Pons (tissue), 1 donor: ENCODE measurements at places on chromosomes 6 and 20.

DNA sequence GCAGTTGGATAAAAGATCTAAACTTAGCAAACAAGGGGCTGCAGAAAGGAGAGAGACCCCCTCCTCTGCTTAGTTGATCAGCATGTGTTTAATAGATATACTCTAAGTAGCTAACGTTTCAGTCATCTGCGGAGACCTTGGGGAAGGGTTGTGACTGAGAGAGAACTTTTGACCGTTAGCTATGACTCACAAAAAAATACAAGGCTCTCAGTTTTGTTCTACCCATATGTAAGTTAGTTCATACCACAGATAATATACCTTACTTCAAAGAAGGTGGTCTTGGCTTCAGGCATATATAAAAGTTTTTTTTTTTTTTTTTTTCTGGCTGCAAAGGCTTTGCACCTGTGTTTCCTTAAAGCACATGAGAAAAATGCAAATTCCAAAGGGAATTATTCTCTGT is 258.9 kb downstream of the GJA1 start:
- no peak for DNase-seq

DNA sequence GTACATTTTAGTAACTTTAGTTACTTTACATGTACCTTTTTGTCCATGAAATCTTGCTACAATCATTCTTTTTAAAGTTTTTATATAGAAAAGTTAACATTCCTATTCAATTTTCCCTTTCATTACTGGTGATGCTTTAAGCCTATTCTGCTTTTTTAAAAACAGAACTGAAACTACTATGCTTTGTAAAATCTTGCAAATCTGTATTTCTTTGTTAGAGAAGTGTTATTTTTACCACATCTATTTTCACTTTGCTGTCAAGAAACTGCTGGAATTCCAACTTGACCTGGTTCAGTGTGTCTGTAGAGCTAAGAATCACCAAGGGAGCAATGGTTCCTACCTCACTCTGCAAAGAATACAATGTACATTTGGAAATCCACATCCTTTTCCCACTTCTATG is 21.8 kb upstream of the SAMD5 start:
- no peak for DNase-seq

GRCh38 chr20:35394271-35394670 is 17.5 kb downstream of the UQCC1 start:
- no peak for DNase-seq

GRCh38 chr6:159053781-159054398 is 9.1 kb upstream of the TAGAP start:
- no peak for DNase-seq

DNA sequence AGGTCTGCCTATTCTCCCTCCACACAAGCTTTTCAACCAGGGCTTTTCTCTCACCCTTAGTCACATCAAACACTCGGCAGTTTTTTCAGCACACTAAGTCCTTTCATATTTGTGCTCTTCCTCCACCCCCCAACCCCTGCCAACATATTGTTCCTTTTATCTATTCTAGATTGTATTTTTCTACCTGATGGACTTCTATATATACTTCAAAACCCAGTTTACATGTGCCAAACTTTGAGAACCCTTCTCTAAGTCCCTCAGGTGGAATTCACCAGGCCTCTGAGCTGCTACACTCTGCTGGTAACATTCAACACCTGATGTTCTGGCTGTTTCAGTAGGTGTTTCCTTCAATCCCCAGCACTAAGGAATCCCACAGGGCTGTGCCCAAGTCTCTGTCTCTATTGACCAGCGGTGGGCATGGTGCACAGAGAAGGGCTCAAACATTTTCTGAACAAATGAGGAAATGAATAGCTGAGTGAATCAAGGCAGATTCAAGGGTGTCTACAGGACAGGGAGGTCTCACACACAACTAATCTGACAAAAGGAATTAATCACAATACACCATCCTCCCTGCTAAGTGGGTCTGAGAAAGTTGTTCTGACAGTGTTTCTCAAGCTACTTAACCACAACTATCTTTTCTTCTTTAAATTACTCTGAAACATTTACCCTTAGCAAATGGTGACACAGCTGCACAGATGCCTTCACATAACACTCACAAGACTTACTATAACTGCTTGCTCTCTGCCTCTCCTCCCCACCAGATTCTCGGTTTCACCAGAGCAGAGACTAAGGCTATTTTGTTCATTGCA is 166.5 kb downstream of the TSHZ2 start:
- no peak for DNase-seq

DNA sequence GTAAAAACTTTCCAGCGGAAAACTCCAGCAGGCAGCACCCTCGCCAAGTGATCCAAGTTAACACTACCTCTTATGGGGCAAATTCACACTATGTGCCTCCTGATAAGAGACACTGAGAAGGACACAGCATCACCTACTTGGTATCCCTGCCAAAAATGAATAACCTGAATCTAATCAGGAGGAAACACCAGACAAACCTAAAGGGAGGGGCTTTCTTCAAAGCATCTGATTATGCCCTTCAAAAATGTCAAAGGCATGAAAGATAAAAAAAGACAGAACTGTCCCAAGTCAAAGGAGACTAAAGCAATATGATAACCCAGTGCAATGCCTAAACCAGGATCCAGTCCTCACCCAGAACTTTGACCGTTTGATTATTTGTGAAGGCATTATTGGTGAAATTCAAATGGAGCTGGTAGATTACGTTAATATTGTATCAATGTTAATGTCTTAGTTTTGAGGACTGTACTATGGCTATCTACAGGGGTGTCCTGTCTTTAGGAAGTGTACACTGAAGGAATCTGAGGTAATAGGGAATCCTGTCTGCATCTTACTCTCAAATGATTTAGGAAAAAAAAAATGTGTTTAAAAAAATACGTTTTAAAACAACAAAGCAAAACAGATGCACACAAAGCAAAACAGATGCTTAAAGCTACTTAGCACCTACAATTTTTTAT is 8.3 kb downstream of the TBC1D7 start:
- no peak for DNase-seq

GRCh38 chr6:48086187-48086586 is 24.8 kb downstream of the PTCHD4 start:
- DNase-seq, result no peak

DNA sequence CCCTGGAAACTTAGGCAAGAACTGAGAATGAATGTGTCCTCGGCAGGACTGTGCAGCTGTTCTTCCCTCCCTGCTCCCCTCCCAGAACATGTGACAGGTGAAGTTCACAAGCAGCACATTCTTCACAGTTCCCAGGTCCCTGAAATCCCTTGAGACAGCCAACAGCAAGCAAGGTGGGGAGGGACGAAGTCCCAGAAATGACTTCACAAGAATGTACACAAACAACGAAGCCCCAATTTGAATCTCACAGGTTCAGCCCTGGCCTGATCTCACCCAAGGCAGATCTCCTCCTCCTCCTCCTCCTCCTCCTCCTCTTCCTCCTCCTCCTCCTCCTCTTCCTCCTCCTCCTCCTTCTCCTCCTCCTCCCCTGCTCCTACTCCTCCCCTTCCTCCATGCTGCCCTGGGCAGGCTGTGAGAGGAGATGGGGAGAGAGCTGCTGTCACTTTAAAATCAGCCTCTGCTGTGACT is 32.4 kb downstream of the WRNIP1 start:
- no peak for DNase-seq

- peak; percentile 53 for DNase-seq
These were observed 636 bp downstream of the RCAN2 start for GRCh38 chr6:46490425-46491200.

DNA sequence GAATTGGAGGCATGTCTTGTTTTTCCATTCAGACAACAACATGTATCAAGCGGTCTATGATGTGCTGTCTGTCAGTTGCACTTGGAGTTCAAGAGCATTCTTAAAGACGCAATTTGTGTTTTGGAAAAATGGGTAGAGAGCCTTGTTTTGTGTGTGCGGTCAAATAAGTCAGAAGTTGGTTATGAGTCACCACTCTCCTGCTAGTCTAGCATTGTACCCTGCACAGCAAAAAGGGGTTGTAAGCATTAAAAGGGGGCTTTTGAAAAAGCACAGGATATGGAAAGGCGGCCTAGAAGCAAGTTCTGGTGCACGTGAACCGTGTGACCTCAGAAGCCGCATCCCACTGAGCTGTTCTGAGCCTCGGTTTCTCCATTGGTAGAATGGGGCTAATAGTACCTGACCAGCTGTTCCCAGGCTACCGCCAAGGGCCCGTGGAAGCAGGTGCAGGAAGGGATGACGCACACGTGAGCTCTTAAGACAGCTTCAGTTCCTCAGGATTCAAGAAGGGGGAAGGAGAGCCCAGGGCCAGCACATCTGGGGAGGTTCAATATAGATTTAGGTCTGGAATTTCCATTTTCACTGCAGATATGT is 61.6 kb upstream of the SNX9 start:
- no peak for DNase-seq

GRCh38 chr6:154792761-154793160 is 59.5 kb downstream of the SCAF8 start:
- DNase-seq, result no peak

- no peak for DNase-seq
These were observed 191.3 kb downstream of the OR2B2 start for GRCh38 chr6:27720607-27721580.

- DNase-seq, result no peak
These were observed 9.2 kb upstream of the ZBTB9 start for GRCh38 chr6:33445119-33445603.

DNA sequence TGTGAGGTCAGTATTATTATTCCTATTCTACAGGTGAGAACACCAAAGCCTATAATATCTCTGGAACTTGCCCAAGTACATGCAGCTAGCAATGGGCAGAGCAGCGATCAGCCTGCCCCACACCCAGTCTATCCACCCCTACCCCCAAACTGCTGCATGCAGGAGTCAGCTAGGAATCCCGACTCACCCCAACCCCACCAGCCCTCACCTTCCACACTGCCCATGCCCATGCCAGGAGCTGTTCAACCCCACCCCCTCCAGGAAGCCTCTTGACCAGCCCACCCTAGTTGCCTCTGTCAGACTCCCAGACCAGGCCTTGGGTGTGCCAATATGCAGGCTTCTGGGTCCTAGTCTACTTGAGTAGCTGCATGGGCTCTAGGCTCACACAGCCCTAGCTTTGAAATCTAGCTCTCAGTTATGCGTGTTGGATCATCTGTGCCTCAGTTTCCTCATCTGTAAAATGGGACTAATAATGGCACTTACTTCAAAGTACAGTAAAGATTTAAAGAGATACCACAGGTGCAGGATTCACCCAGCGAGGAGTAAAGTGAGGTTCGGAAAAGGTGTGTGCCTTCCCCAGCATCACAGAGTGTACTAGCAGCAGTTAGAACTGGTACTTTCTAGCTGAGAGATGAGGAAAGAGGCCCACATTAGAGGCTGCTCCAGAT is 173.2 kb downstream of the VEGFA start:
- no peak for DNase-seq

DNA sequence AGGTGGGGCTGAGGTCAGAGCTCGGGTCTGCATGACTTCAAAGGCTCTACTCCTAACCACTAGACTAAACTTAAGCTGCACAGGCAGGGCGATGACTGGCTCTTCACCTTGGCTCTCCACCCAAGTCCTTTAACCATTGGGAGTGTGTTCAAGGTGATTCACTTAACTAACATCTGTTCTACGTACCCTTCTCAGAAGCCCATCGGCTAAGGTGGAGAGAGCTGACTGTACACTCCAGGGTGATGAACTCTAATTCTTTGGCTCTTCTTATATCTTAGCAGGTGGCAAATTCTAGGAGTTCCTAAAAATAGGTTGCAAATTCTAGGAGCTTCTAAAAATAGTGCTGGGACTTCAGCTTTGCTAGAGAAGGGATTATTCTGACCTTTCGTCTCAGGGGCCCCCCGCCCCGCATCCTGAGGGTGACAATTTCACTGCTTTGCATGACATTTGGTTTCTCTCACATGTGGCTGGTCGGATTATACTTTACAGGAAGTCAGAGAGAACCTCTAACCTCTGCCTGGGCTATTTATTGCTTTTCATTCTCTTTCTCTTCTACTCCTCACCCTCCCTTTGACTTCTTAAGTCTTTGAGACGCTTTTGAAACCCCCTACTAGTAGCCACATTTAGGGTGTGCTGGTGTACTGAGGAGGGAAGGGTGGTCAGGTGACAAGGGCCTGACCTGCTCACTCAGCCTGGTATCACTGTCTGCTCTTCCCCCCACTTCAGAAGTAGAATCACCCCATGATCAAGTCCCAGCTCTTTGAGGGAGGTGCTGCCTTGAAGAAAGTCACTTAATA is 55.5 kb downstream of the PRDM1 start:
- DNase-seq, result no peak

DNA sequence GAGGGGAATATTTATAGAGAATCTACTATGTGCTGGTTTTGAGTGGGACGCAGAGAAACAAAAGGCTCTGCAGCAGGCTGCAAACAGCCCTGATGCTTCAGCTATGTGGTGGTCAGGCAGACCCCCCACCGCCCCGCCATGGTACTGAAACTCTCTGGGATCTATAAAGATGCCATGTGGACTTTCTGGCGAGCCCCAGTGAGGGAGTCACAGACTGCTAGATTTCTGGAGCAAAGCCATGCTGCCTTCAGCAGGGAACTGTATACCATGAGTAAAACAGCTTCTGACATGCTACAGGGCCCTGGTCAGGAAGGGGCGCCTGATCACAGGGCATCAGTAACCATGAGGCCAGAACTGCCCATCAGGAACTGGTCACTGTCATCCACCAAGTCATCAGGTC is 19.2 kb upstream of the BPIFB1 start:
- peak; percentile 31 for DNase-seq

- no peak for DNase-seq
These were observed 16.6 kb downstream of the TENT5A start for GRCh38 chr6:81735756-81736380.

DNA sequence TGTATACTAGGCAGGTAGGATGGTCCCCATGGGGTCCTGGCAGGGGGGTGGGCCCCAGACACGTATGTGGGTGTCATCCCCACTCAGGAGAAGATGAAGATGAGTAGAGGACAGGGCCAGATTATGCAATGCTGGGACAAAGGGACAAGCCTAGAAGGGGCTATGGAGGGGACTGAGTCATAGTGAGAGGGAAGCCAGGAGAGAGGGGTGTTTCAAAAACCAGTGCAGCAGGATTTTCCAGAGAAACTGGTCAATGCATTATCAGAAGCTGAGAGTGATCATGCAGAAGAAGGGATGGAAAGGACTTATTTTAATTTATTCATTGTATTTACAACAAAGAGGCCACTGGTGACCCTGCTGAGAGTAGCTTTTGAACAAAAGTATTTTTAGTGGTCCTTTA is 74.0 kb downstream of the PPP1R3G start:
- DNase-seq, result no peak

DNA sequence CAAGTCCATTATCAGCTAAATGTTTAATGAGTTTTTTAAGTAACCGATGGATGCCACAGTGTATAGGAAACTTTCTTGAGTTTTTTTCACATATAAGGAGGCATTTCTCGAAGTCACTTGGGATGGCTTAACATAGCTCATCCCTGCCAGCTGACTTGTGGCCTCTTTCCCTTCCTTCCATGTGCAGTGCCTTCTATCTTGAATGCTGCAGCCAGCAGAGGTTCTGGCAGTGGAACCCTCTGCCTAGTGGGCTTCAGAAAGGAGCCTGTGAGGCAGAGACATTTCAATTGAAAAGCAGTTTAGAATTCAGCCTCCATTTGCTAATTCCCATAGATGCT is 51.9 kb downstream of the AKAP12 start:
- DNase-seq, result no peak

DNA sequence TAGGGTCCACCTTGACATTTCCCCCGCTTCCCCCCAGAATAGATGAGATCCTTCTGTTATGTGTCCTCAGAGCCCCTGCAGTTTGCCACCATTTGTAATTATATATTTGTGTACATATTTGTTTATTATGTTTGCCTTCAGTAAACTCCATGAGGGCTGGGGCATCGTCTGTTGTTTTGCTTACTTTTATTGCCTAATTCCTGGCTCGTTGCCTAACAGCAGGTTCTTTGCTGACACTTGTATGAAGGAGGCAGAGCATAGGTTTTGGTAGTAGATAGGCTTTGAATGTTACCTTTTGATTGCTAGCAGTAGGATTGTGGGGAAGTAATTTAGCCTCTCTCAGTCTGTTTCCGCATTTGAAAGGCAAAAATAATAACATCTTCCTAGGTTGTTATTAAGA is 9.9 kb downstream of the MAP3K4 start:
- no peak for DNase-seq
